ENCODE measurements at places on chromosomes 11 and 22. TPM values are rescaled to one million over a fixed set of nuclear protein-coding genes. Genes with fewer than 3 reads are reported as not detected.

The TIMP3 gene
- total RNA-seq, result not detected

The CHRNA10 gene
- total RNA-seq, result 1.5 TPM

DNA sequence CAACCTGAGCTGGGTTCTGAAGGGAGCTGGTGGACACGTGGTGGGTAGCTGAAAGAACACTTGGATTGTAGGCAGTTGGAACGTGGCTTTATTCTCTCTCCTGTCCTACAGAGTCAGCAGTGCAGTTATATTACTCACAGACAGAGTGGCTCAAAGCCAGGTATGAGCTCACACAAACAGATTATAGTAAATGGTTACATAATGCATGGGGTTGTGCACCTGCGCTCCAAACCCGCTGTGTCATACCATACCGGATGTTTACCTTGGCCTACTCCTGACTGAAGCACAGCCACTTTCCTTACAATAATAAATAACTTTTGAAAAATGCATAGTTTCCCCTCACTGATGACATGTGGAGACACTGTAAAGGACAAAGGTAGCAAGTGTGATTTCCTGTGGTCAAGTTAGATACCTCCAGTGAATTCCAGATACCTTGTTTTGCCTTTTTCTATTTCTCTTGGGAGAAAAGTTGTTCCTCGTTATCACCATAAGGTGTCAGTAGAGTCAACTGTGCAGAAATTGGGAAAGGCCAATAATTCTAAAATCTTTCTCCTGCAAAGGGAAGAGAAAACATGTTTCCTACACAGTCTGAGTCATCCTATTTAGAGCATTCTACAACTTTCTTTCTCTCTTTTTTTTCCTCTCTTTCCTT is 13.5 kb downstream of the MS4A6A start:
- no peak for DNase-seq

DNA sequence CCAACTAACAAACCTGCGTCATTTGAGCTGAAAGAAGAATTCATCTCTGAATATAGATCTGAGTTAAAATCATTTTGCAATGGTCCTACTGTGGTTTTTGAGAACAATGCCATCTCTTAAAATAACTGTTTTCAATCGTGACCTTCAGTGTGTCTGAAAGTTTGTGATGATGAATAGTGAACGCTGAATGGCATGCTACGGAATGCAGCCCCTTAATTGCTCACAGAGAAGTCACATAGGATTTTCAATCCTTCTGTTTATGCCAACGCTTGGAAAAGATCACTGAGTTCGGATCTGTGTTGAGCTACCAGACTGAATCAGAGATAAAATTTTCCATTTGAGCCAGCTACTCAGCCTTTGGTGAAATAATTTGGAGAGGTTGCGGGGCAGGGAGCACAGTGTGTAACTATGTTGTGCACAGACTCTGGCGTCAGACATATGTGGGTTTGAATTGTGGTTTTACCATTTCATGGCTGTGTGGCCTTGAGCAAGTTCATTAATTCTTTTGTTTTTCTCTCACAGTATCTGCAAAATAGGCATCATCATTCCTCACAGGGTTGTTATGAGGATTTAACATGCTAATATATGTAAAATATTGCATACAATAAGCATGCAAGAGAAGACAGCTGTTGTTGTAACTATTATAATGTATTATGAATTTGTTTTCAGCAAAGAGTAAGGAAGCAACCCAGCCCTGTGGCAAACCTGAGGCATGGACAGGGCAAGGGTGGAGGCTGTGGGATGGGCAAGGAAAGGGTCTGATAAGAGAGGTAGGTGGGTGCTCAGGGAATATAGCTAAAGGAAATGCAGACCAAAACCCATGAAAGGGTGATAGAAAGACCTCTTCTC is 679.9 kb downstream of the KCNA4 start:
- no peak for DNase-seq

Data from activated CD4-positive, alpha-beta memory T cell treated with anti-CD3 and anti-CD28 coated beads, Interleukin-2, amount 10 ng/mL, durations not matched to agents 7 days and 5 days (primary cell).